ENCODE measurements at places on chromosomes 3 and 15.

DNA sequence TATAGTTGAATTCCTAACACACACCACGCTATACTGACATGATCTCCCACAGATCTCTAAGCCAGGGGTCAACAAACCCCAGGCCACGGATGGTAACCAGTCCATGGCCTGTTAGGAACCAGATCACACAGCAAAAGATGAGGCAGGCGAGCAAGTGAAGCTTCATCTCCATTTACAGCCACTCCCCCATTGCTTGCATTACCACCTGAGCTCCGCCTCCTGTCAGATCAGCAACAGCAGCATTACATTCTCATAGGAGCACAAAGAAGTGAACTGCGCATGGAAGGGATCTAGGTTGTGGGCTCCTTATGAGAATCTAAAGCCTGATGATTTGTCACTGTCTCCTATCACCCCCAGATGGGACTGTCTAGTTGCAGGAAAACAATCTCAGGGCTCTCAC lies 2.7 kb downstream of the PDCD7 start:
- no peak for DNase-seq

- DNase-seq, result no peak
Observed at GRCh38 chr3:67564008-67564407, 90.4 kb downstream of the SUCLG2 start.

DNA sequence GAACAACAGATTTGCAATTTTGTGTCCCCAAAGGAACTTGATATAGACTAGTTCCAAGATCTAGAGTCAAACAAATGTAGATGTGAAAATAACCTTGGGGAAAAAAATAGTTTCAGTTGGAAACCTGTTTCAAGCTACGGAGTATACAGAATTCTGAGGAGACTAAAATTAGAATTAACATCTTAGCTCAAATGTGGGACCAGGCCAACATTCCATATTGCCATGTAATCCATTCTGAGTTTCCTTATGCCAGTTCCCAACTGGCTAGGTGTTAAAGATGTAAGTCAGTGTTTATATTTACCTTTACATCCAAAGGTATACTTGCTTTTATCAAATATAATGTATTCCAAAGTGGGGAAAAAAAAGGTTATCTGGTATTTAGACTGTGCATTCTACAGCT lies 76.3 kb downstream of the UBE3A start:
- no peak for DNase-seq

DNA sequence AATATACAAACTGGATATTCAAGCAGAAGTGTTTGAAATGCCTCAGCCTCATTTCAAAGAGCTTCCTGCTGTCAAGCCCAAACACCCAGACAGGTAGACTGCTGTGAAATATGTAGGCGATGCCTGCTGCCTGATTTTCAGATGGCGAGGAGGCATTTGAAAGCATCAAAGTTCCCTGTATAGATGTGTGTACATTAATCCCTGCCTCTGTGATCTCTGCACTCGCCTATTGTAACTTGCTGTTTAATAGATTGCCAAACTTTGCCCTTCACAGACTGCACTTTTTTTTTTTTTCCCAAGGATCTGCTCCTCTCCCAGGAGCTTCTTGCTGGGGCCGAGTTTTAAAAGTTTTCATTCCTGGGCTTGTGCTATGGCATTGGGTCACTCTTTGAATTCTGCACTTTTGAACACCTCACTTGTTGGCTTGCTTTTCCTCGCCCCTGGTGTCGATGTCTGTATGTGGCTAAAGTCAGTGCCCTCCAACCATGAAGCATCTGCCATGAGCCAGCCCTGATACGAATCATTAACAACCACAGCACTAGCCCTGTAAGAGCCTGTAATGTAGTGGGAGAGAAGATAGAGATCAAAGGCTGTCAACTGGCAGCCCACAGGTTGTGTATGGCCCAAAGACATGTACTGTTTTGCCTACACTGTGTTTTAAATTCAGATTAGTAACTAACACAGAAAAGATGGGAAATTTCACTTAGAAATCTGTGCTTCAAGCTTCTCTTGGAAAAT lies 287.6 kb upstream of the ICE2 start:
- DNase-seq, result peak; percentile 47

DNA sequence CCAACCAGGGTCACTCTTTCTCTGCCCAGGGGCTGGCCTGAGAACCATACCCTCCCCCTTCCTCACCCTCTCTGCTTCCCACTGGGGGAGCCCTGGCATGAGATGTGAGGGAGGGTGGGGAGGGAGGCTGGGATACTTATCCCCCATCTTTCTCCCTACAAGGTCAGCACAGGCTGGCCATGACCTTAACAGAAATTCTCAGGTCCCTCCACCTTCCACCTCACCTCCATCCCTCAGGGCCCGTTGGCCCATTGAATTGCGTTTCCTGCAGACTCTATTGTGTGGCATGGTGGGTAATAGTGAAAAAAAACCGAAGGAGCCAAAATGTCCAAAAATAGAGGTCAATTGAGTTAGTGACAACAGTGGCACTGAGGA lies 159.5 kb downstream of the OR4M2 start:
- DNase-seq, result no peak
